ENCODE measurements at places on chromosomes 6 and 20. TPM values are rescaled to one million over a fixed set of nuclear protein-coding genes. Genes with fewer than 3 reads are reported as not detected.

TPD52L1 gene
- total RNA-seq, result 9.6 TPM

C6orf52 gene
- total RNA-seq, result 1.5 TPM

DLK2 gene
- 0.37 TPM for total RNA-seq

HLA-DRB1 gene
- 6.7 TPM for total RNA-seq

MYL9 gene
- 193 TPM for total RNA-seq

SYCP2L gene
- 3.2 TPM for total RNA-seq

TGM2 gene
- 1.0 TPM for total RNA-seq

PYGB gene
- total RNA-seq, result 54.9 TPM

SLC22A23 gene
- total RNA-seq, result 38.4 TPM

NNAT gene
- total RNA-seq, result 66.8 TPM

PDE10A gene
- 2.4 TPM for total RNA-seq

TNXB gene
- total RNA-seq, result 4.8 TPM

Data from H1 (cell line).